CMK (cell line): ENCODE measurements at places on chromosomes 4 and X.

DNA sequence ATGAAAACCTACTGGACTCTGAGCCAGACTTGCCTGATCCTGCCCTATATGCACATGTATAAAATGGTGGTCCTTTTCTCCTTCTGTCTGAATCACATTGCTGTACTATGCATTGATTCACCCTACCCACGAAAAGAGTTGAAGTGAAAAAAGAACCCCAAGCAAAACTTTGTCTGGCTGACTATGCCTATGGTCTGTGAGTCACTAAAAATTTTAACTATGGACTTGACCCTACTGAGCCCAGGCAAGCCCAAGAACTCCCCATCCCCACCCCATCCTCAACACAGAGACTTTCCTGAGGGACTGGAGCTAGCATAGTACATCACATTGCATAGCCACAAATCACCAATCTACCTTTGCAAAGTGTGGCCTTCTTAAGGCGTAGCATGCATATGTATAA, 116.6 kb upstream of the TENM3 start:
- no peak for DNase-seq

DNA sequence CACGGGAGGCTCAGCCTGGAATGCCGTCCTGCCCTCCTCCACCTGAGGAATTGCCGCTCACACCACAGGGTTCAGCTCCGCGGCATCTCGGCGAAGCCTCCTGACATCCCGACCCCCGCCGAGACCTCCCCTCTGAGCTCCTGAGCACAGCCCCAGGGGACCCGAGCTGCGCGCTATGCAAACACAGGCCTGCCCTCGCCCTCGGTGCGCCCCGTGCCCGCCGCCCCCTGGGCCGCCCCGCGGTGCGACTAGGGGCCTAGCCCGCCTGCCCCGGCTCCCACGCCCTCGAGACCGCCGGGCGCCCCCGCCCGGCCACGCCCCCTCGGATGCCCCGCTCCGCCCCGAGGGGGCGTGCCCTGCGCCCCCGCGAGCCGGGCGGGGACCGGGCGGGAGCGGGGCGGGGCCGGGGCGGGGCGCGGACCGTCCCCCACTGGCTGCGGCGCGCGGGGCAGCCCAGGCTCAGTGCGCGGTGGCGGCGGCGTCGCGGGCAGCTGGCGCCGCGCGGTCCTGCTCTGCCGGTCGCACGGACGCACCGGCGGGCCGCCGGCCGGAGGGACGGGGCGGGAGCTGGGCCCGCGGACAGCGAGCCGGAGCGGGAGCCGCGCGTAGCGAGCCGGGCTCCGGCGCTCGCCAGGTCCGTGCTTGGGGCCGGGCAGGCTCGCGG, at the start of gene FGFR3:
TSS of gene FGFR3 (plus strand) at position 462 of the 664 bp plus-strand sequence. CDS start 642 bp downstream, outside the sequence.
- DNase-seq, result no peak

- DNase-seq, result no peak
Measured at GRCh38 chr4:94389595-94390267, 47.1 kb upstream of the HPGDS start.

DNA sequence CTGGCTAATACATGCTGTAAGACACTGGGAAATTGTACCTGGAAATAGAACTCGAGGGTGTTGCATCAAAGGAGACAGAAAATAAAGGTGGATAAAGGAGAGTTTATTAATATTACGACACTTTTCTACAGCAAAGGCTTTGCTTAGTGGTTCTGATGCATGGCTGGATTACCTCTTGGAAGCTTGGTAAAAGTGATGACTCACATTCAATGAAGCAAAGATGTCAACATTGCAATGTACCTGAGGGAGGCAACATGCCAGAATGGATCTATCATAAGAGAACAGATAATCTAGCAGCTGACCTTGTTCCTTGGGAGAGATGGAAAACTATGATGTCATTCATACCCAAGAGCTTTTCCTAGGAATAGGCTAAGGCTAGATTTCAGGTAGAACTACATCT, 735.1 kb upstream of the DIAPH2 start:
- DNase-seq, result no peak

GRCh38 chr4:123599061-123599919, 202.7 kb downstream of the SPRY1 start:
- no peak for DNase-seq

DNA sequence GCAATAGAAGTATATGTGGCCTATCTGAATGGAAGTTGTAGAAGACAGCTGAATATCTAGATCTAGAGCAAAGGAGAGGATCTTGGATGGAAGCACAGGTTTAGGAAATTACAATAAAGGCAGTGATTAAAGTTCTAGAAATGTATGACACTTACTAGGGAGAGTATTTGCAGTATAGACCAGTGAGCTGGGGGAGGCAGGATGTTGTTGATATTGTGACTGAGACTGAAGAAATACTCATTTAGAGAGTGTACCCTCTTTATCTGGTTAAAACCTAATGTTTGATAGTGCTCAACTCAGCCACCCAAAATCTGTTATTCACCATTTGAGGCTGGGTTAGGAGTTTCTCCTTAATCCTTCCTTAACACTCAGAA, 439.5 kb downstream of the GRXCR1 start:
- DNase-seq, result no peak

DNA sequence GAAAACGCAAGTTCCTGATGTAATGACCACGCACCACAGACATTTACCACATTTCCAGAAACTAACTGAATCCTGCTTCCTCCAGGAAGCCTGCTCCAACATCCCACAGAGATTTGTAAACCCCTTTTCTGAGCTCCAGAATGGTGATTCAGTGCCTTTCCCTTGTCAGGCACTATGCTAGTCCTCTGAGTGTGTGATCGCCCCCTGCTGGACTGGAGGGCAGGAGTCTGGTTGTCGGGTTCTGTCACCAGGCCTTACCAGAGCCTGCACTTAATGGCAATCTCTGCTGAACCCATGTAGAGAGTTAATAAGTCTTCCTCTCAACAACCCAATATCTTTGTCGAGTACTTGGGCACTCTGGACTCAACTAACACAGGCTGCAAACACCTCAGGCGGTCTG, 14.5 kb upstream of the KDM5C start:
- no peak for DNase-seq

DNA sequence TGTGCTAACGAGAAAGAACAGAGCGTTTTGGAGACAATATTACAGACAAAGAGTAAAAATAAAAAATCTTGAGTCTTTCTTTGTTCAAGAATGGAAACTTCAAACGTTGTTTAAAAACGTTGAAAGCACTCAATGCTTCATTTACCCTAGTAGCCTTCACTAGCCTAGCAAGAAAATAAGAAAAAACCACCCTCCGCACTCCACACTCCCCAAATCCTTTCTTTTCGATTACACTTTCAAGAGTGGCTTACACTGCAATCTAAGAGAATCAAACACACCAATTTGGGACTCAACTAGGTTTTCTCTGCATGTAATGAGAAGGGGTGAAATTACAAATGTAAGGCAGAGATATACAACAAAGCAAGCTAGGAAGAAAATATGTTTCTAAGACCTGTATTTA, 4.7 kb downstream of the TMSB4X start:
- no peak for DNase-seq

GRCh38 chrX:119406776-119407175, 7.6 kb downstream of the SLC25A43 start:
- DNase-seq, result no peak

GRCh38 chrX:69321789-69322188, 156.5 kb upstream of the PJA1 start:
- DNase-seq, result no peak

DNA sequence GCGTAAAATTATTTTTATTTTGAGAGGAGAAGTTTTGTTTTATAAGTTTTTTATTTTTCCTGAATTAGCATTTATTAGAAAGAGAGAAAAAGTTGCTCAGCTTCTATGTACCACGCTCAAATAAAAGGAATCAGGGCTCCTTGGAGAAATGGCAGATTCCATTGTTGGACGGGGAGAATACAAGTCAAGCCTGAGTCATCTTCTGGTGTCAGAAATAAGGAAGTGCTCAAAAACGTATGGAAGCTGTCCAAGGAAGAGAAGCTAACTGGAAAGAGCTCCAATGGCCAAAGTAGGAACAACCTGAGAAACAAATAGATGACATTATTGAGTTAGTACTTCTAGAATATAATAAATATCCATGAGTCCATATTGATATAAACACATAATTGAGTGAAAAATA, 89.3 kb upstream of the NEIL3 start:
- DNase-seq, result no peak

DNA sequence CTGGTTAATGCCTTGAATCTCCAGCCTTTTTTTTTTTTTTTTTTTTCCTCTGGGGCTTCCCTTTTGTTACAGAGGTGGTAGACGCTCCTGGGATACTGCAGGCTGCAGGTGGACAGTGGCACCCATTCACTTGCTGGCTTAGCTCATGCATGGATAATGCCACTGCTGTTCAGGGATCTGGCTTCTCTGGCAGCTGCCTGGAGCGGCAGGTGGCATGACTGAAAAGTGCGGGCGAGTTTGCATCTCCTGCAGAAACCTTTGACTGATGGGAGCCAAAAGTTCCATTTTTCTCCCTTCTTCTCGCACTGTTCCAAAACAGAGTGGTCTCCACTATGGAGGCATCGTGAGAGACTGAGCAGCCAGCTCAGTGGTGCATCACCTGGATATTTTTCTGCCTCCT, 5.9 kb upstream of the STIM2 start:
- no peak for DNase-seq

DNA sequence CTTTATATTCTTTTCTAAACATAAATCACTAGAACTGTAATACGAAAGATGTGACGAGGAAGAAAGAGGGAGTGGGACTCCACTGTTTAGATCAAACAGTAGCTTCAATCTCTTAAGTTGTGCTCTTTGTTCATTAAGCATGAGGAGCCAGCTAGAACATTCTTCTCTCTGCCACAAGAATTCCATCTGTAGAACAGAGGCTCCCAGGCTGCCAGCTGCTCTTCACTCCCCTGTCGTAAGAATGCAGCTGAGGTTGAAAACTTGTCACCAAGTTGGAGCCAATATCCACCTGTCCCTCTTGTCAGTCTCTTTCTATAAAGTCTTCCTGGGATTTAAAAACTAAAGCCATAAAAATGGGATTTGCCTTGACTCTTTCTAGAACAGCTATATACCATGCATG, 65.0 kb upstream of the SEC24B start:
- DNase-seq, result no peak

GRCh38 chr4:69322055-69322454, 41.8 kb downstream of the UGT2B28 start:
- no peak for DNase-seq
